Aorta (tissue), 5 donors: ENCODE measurements at places on chromosomes 1 and 21.

DNA sequence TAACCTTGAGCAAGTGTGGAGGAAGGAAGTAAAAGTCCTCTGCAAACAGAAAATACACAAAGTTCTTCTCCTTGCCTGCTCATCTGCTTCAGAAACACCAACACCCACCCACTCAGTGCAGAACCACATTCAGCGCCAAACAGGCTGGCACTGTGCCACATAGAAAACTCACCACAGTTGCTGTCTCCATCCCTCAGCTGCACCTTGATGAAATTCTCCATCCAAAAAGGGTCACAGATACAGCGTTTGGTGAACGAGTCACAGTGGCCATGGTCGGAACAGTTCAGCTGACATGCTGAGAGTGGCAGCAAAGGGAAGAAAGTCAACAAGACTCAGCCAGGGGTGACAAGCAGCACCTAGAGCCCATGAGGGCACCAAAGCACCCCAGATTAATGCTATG lies 114.5 kb downstream of the KIAA0319L start:
- no peaks in the 10 kb centered on the region for H3K4me1 ChIP-seq
- no peak for DNase-seq
- H3K27me3 ChIP-seq = no peaks in the 10 kb centered on the region
- H3K36me3 ChIP-seq = peaks cover 19% of the 10 kb centered on the region

DNA sequence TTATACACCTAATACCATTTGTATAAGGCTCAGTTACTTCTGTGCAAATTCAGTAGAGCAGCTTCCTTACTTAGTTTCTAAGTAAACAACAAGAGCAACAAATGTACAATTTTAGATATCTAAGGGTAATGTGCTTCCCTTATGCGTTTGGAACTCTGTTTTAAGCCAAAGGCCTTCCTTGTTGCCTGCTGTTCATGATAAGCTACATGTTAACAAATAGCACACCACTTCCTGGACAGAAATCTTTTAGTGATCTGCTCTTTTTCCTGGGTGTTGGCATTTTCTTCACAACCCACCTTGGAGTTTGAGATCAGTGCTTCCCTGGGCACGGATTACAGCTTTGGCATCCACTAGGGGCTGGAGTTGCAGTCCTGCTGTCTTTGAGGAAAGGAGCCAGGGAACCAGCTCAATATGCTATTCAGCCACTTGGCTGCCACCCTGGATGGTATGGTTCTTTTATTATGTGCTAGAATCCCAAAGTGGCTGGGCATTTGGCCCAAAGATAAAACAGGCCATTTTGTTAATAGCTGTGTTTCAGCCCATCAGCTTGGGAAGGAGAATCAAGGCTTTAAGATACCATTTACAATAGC lies 55.6 kb upstream of the ADAR start:
- no peak overlapping the region for H3K27ac ChIP-seq
- DNase-seq = no peak
- no peaks in the 10 kb centered on the region for H3K27me3 ChIP-seq
- no peaks in the 10 kb centered on the region for H3K4me1 ChIP-seq

- no peak overlapping the region for H3K4me3 ChIP-seq
- H3K27ac ChIP-seq = no peak overlapping the region
- DNase-seq = no peak
- no peaks in the 10 kb centered on the region for H3K4me1 ChIP-seq
These were observed 148.0 kb upstream of the ZRANB2 start for GRCh38 chr1:71228742-71229365.

DNA sequence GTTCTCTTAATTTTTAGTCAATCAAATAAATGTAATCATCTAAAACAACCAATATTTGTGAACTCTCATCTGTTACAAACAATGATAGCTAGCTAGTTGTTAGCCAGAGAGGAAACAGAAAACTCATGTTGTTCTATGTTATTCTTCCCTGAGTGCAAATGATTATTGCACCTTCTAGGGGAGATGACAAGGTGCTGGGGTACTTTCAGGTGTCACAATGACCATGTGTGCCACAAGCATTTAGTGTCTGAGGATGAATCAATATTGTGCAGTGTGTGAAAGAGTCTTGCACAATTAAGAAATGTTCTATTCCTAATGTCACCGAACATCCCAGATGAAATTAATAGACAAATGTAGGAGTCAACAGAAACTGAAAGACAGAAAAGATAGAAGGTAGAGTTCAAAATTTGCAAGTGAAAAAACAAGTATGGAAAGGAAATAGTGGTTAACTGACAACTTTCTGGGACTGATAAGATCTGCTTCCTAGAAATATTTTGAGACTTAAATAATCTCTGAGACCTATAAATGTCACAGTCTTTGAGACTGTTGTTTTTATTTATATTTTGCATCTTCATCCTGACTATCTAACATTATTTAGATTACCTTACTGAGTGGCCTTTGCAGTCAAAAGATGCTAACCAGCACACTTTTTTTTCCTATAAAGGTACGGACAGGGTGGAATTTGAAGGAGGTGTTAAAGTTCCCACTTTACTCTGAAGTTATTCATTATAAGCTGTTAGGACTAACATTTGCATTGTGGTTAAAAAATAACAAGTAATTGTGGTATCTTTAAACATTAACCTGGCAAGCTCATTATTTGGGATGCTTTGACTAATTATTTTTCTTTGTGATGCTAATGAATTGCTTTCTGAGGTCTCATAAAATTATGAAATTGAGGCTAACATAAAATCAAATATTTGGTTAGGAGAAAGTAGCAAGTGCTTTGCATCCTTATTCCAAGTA lies 21.6 kb upstream of the DPYD start:
- no peaks in the 10 kb centered on the region for H3K27me3 ChIP-seq
- H3K4me1 ChIP-seq = no peaks in the 10 kb centered on the region
- no peak overlapping the region for H3K4me3 ChIP-seq
- H3K36me3 ChIP-seq = no peaks in the 10 kb centered on the region

DNA sequence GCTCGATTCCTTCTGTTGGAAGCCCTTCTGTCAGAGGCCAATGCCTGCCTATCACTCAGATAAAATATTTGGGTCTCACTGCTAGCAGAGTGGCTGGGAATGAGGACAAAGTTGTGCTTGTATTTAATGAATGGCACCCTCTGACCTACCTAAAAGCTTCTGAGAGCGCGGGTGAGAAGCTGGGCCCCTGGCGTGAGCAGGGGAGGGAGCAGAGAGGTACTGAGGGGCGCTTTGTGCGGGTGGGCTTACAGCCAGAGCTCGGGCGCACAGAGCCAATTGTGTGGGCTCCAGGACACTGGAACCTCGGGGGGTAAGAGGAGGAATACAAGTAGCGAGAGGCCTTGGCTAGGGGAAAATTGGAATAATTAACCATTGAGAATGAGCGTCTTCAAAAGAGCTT lies 32.3 kb downstream of the PCAT6 start:
- no peaks in the 10 kb centered on the region for H3K36me3 ChIP-seq
- DNase-seq = no peak
- no peak overlapping the region for H3K4me3 ChIP-seq
- H3K27me3 ChIP-seq = no peaks in the 10 kb centered on the region
- no peak overlapping the region for H3K27ac ChIP-seq
- no peaks in the 10 kb centered on the region for H3K4me1 ChIP-seq

GRCh38 chr1:224406216-224406615 lies 28.4 kb downstream of the WDR26 start:
- no peak overlapping the region for H3K4me3 ChIP-seq
- H3K4me1 ChIP-seq = no peaks in the 10 kb centered on the region
- H3K36me3 ChIP-seq = peaks cover 5% of the 10 kb centered on the region
- no peak overlapping the region for H3K27ac ChIP-seq

DNA sequence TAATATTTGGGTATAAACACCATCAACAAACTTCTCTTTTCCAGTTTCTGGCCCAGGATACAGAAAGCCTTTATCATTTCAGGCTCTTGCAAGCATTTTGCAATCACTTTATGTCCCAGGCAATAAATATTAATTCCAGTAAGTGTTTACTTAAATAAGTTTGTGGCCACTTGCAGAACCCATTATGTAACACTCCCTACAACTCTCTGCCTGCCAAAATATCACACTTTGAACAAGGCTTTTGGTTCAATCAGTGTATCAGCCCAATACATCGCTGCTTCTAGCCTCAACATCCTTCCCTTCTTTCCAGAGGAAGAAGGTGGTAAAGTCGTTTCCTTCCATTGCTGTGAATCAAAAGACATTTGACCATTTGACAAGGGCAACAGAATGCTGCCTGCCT lies 203.0 kb upstream of the USP25 start:
- H3K27ac ChIP-seq = no peak overlapping the region
- no peaks in the 10 kb centered on the region for H3K4me1 ChIP-seq
- no peaks in the 10 kb centered on the region for H3K27me3 ChIP-seq
- H3K4me3 ChIP-seq = no peak overlapping the region

DNA sequence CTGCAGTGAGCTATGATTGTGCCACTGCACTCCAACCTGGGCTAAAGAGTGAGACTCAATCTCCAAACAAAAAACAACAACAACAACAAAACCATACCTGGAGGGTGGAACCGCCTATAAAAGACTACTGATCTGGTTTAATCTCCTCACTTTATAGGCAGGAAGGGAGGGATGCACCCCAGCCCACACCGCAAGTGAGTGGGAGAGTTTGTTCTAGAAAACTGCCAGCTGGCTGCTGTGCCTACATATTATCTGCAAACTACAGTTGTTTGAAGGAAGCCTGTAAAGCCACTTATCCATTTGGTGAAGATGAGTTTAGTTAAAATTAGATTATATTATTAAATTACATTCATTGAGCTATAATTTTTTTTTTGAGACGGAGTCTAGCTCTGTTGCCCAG lies 9.1 kb upstream of the SRSF10 start:
- no peak overlapping the region for H3K4me3 ChIP-seq
- H3K4me1 ChIP-seq = no peaks in the 10 kb centered on the region
- H3K36me3 ChIP-seq = no peaks in the 10 kb centered on the region
- H3K27me3 ChIP-seq = no peaks in the 10 kb centered on the region

DNA sequence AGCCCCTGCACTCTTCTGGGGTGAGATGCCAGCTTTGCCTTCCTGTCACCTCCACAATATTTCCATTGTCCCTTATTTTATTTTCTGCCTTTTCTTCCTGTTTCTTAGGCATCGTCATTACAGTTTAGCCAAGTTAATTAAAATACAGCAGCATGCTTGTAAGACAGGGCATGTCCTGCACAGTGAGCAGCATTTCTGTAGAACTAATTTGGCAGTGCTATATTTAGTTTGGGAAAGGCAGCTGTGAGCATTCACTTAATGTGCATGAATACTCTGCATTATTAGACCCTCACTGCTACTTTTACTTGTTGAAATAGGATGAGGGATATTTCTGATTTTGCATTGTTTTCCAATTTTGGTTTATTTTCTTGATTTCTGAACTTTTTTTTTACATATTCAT lies 133.3 kb downstream of the KCNK2 start:
- no peak overlapping the region for H3K27ac ChIP-seq
- no peaks in the 10 kb centered on the region for H3K36me3 ChIP-seq
- H3K27me3 ChIP-seq = no peaks in the 10 kb centered on the region
- no peaks in the 10 kb centered on the region for H3K4me1 ChIP-seq

DNA sequence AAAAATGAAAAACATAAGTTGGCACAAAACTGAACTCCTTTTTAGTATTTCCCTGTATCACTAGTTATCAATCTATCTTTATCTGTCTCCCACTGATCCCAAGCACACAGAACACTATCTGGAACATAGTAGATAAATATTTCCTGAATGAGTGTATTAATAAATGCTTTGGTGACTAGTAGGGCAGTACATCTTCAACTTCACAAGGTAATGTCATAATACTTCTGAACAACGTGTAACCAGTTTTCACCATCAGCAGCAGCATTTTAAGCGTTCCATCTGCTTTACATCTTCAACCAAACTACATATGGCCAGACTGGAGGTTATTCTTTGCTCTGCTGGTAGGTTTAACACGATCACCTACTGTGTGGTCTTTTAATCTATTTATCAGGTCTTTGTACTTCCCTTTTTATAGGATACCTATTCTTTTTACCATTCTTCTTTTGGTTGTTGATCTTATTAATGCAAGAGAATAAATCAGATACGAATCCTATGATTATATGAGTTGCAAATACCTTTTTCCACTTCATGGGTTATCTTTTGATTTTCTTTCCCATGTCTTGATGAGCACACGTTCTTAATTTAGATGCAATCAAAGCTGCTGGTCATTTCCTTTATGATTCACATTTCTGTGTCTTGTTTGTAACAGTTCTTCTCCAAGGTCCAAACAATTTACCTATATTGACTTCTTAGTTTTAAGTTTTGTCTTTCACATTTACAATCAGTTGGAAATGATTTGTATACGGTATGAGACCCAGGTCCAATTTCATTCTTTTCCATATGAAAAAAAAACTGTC lies 16.3 kb downstream of the GPBP1L1 start:
- H3K4me3 ChIP-seq = no peak overlapping the region
- H3K27me3 ChIP-seq = no peaks in the 10 kb centered on the region
- no peak for DNase-seq
- H3K27ac ChIP-seq = no peak overlapping the region

DNA sequence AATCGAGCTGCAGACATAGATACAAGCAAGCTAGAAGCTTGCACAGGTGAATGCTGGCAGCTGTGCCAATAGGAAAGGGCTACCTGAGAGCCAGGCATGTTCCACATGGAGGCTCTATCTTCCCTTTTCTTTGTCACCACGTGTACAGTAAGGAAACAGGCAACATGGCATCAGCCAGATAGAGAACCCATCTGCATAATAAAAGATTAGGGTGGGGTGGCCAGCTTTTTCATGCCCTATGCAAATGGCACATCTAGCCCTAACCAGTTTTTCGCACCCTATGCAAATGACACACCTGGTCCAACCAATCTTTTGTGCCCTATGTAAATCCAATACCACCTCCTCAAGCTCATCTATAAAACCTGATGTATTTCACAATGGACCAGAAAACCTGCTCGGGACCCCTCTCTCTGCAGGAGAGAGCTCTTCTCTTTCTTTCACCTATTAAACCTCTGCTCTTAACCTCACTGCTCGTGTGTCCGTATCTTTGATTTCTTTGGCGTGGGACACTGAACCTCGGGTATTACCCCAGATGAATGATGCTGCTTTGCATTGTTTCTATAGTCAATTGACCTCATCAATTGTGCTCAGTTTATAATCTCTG lies 93.9 kb downstream of the SLC30A10 start:
- H3K27me3 ChIP-seq = no peaks in the 10 kb centered on the region
- H3K4me1 ChIP-seq = no peaks in the 10 kb centered on the region
- H3K27ac ChIP-seq = no peak overlapping the region

DNA sequence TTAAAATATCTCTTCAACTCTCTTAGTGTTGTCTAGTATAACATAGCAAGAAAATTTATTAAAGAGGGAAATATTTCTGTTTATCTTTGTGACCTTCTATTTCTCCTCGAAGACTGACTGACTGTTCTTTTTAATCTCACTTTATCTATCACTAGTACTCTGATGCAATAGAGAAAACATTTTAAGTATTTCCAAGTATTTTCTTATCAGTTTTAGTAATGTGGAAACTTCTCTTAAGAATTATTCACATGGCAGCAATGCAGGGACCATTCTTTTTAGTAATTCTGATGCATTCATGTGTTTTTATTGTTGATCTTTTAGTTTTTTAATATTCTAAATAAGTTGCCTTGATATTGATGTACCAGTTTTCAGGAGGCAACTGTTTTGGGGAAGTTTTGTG lies 115.7 kb downstream of the NEK7 start:
- no peak overlapping the region for H3K27ac ChIP-seq
- H3K36me3 ChIP-seq = no peaks in the 10 kb centered on the region
- H3K4me3 ChIP-seq = no peak overlapping the region
- H3K4me1 ChIP-seq = peaks cover 8% of the 10 kb centered on the region

GRCh38 chr1:93578911-93579825 lies 102.5 kb downstream of the BCAR3 start:
- no peaks in the 10 kb centered on the region for H3K27me3 ChIP-seq
- H3K4me1 ChIP-seq = no peaks in the 10 kb centered on the region
- H3K36me3 ChIP-seq = peaks cover 8% of the 10 kb centered on the region
- DNase-seq = no peak
